Breast epithelium (tissue), 4 donors: ENCODE measurements at places on chromosomes 16 and 17. TPM values are rescaled to one million over a fixed set of nuclear protein-coding genes. Genes with fewer than 3 reads are reported as not detected.

DNA sequence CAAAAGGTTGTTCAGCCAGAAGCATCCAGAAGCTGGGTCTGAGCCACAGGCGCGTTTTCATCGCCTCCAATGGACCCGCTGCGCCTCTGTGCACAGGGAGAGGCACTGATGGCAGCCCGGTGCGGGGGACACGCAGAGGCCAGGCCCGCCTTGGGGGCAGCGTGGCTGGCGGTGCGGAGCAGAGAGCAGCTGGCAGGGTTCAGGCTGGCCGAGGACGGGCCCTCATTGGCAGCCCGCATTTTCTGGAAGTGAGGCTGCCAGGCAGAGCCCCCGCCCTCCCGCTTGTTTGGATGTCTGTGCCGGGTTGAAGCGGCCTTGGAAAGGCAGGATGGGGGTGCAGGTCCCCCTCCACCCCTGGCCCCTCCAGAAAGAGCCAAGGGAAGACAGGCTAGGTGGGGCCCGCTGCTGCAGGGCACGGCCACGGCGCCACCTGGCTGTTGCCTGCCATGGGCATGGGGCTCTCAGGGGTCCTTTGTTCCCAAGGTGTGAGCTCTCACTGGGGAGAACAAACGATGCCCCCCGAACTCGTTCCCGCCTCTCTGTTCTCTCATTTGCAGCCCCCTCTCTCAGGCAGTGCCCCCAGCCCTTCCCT, 18.8 kb downstream of the GSE1 start:
- DNase-seq = no peak
- no peak overlapping the region for H3K4me3 ChIP-seq
- H3K36me3 ChIP-seq = no peaks in the 10 kb centered on the region
- no peaks in the 10 kb centered on the region for H3K4me1 ChIP-seq
- H3K27me3 ChIP-seq = no peaks in the 10 kb centered on the region

DNA sequence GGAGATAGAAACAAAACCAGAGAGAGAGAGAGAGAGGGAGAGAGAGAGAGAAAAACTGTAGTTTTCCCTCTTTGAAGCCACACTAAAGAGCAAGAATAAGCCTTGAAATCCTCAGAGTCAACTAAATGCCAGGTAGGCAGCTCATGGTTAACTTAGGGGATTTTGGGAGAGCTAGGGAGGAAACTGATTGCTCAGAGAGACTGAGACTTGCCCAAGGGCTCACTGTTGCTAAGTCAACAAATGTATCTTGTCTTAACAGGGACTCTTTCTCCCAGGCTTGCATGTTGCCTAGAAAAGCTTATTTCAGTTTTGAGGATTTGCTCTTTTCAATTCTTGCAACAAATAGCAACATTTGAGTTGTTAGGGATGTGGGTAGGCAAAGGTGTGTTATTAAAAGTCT, 4.5 kb upstream of the SLC5A11 start:
- H3K4me3 ChIP-seq = no peak overlapping the region
- no peak overlapping the region for H3K27ac ChIP-seq
- DNase-seq = no peak

DNA sequence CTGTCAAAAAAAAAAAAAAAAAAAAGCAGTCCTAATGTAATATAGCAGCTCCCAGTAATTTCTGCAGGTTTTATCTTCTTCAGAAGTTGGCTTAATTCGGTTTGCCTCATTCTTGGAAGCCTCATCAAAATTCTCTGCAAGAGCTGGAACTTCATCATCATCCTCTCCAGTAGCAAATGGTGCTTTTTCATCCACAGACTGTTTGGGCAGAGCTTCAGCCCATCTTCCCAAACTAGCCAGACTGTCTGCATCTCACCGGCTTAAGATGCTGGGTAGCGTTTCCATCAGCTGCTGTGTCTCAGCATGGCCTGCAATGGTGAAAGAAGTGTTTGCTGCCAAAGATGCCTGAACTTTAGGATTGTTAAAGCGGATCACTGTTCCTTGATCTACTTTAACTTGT, 112.6 kb downstream of the AIPL1 start:
- DNase-seq = no peak
- no peaks in the 10 kb centered on the region for H3K4me1 ChIP-seq
- H3K27ac ChIP-seq = no peak overlapping the region
- no peak overlapping the region for H3K4me3 ChIP-seq
- H3K27me3 ChIP-seq = peaks cover 11% of the 10 kb centered on the region

GRCh38 chr17:79039171-79039570, 15.2 kb downstream of the C1QTNF1 start:
- H3K27ac ChIP-seq = peak overlapping the region; percentile 80
- DNase-seq = peak; percentile 31
- H3K36me3 ChIP-seq = no peaks in the 10 kb centered on the region
- H3K4me3 ChIP-seq = no peak overlapping the region

- H3K27ac ChIP-seq = peak overlapping the region; percentile 96
- H3K27me3 ChIP-seq = no peaks in the 10 kb centered on the region
- H3K4me3 ChIP-seq = no peak overlapping the region
Measured at GRCh38 chr17:40542558-40543411, 22.5 kb downstream of the CCR7 start.

Gene ALOX15B
- 38.3 TPM for total RNA-seq

Gene CEP95
- 56.5 TPM for total RNA-seq

GRCh38 chr17:56638591-56639051, 45.1 kb downstream of the NOG start:
- DNase-seq = no peak
- no peaks in the 10 kb centered on the region for H3K36me3 ChIP-seq
- no peak overlapping the region for H3K27ac ChIP-seq
- H3K4me1 ChIP-seq = no peaks in the 10 kb centered on the region
- H3K27me3 ChIP-seq = no peaks in the 10 kb centered on the region

- no peaks in the 10 kb centered on the region for H3K27me3 ChIP-seq
- H3K36me3 ChIP-seq = no peaks in the 10 kb centered on the region
- H3K4me3 ChIP-seq = no peak overlapping the region
- H3K27ac ChIP-seq = no peak overlapping the region
Measured at GRCh38 chr17:2532146-2532720, 20.5 kb upstream of the METTL16 start.

Gene ADAP2
- 7.5 TPM for total RNA-seq

- H3K4me1 ChIP-seq = no peaks in the 10 kb centered on the region
- H3K27me3 ChIP-seq = no peaks in the 10 kb centered on the region
- no peak for DNase-seq
- no peak overlapping the region for H3K27ac ChIP-seq
- no peak overlapping the region for H3K4me3 ChIP-seq
Measured at GRCh38 chr16:55588799-55589198, 22.3 kb downstream of the CAPNS2 start.

DNA sequence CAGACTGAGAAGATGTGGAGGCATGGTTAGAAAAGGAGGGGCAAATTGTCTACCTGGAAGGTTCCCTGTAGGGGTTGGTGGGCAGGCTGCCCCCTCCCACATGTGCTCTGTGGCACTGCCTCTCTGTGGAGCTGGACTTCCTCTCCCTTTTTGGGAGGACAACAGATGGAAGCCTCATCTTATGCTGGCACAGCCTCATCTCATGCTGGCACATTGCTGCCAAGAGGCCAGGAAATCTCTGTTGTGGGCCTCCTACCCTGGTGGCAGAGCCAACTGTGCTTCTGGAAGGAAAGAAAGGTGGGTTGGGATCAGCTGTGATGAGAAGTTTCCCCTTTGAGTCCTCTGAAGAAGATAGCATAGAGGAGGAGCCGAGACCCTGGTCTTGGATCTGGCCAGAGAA, 19.7 kb upstream of the BRD7 start:
- H3K36me3 ChIP-seq = no peaks in the 10 kb centered on the region
- H3K4me3 ChIP-seq = no peak overlapping the region
- no peaks in the 10 kb centered on the region for H3K27me3 ChIP-seq
- no peak overlapping the region for H3K27ac ChIP-seq
- DNase-seq = no peak
- no peaks in the 10 kb centered on the region for H3K4me1 ChIP-seq

DNA sequence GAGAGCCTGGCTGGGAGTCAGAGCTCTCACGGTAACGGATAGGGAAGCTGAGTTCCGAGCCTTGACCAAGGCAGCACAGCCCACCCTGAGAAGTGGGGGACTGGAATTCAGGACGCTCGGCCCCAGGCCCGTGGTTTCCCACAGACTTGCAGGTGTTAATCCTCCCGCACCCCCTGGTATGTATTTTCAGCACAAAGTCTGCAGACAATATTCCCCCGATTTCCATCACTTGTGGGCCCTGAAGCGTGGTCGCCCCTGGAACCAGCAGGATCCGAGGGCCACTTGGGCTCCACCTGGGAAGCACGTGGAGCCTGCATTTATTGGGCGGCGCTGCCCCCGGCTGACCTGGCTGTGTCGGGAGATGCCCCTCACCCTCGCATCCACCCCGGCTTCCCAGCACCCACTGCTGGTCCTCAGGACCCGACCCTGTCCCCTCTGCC, 60.2 kb downstream of the WSB1 start:
- peak overlapping the region; percentile 75 for H3K4me3 ChIP-seq
- peak overlapping the region; percentile 97 for H3K27ac ChIP-seq
- DNase-seq = no peak
- H3K4me1 ChIP-seq = no peaks in the 10 kb centered on the region

Gene OR3A3
- not detected for total RNA-seq

Gene ZNF785
- 14.4 TPM for total RNA-seq

Gene HSD3B7
- total RNA-seq = 26.9 TPM

DNA sequence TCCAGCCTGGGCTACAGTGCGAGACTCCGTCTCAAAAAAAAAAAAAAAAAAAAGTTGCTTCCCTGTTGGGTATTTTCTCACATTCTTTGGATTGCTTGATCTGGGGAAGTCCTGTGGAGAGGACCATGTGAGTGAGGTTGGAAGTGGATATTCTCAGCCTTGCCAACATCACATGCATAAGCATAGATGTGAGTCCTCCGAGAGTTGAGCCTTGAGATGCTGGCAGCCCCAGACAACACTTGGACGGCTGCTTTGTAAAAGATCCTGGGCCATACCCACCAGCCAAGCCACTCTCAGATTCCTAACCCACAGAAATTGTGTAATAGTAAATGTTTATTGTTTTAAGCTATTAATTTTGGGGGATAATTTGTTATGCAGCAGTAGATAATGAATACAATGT, 1570.0 kb upstream of the GOT2 start:
- no peaks in the 10 kb centered on the region for H3K4me1 ChIP-seq
- no peak for DNase-seq
- no peak overlapping the region for H3K4me3 ChIP-seq
- no peaks in the 10 kb centered on the region for H3K36me3 ChIP-seq
- no peak overlapping the region for H3K27ac ChIP-seq

Gene KRTAP4-1
- not detected for total RNA-seq

GRCh38 chr17:3389791-3390190, 3.7 kb upstream of the OR3A2 start:
- no peak overlapping the region for H3K4me3 ChIP-seq
- no peak for DNase-seq
- no peaks in the 10 kb centered on the region for H3K27me3 ChIP-seq
- no peaks in the 10 kb centered on the region for H3K4me1 ChIP-seq
- no peaks in the 10 kb centered on the region for H3K36me3 ChIP-seq

DNA sequence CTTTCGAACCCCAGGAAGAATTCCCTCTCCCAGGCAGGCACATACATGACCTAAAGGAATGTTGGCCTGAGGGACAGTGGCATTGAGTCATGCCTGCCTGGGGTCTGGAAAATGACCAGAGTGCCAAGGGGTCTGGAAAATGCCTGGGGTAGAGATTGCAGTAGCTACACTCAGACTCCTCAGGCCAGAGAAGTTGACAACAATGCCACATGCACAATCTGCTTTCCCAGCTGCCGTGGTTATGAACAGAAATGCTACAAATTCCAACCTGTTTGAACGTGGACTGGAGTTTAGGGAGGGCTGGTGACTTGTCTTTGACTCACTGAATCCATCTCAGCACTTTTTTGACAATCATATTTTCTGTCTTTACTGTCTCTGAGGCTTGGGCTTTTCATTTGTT, 250.0 kb downstream of the ABCC12 start:
- no peaks in the 10 kb centered on the region for H3K36me3 ChIP-seq
- no peak overlapping the region for H3K4me3 ChIP-seq
- H3K27ac ChIP-seq = no peak overlapping the region

Gene C17orf50
- total RNA-seq = not detected

- no peaks in the 10 kb centered on the region for H3K4me1 ChIP-seq
- H3K4me3 ChIP-seq = no peak overlapping the region
- H3K36me3 ChIP-seq = no peaks in the 10 kb centered on the region
- no peak for DNase-seq
- no peaks in the 10 kb centered on the region for H3K27me3 ChIP-seq
Measured at GRCh38 chr17:413016-413350, 60.4 kb upstream of the RPH3AL start.

Gene PPY
- not detected for total RNA-seq

DNA sequence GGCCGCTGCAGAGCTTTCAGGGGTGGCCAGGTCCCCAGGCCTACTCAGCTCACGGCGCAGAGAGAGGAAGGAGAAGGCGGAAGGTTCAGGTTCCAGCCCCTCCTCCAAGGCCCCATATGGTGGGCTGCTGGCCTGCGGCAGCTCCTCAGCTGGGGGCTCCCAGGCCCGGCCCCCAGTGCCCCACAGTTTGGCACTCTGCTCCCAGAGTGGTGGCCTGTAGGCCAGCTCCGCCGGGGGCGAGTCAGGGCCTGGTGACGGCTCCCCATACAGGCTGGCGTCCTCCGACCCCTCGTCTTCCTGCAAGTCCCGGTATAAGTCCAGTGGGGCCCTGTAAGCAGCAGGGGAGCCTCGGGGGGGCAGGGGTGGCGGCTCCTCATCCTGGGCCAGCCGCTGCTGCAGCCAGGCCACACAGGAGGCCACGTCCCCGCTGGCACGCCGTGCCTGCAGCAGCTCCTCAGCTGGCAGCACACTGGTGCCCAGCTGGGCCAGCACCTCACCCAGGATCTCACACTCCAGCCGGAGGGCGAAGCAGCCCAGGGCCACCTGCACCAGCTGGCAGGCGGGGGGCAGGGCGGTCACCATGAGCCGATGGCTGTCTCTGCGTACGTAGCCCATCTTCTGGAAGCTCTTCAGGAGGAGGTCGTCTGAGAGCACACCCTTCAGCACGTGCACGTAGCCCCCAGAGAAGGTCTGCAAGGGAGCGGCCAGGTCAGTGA, 3.7 kb downstream of the SPATA2L start:
- H3K27me3 ChIP-seq = no peaks in the 10 kb centered on the region
- no peak overlapping the region for H3K27ac ChIP-seq
- no peak for DNase-seq
- H3K4me1 ChIP-seq = no peaks in the 10 kb centered on the region
- H3K36me3 ChIP-seq = no peaks in the 10 kb centered on the region

Gene RGS9
- total RNA-seq = 6.9 TPM

GRCh38 chr16:64159976-64160375, 961.9 kb downstream of the CDH11 start:
- H3K36me3 ChIP-seq = no peaks in the 10 kb centered on the region
- H3K4me1 ChIP-seq = no peaks in the 10 kb centered on the region
- no peak for DNase-seq
